Right renal pelvis (tissue), 4 donors: ENCODE measurements at places on chromosomes 4 and X. TPM values are rescaled to one million over a fixed set of nuclear protein-coding genes. Genes with fewer than 3 reads are reported as not detected.

GRCh38 chr4:6019316-6020263 lies 1.4 kb upstream of the C4orf50 start:
- peak; percentile 47 for DNase-seq

GRCh38 chr4:40845154-40845835 lies 95.5 kb downstream of the NSUN7 start:
- no peak for DNase-seq

DNA sequence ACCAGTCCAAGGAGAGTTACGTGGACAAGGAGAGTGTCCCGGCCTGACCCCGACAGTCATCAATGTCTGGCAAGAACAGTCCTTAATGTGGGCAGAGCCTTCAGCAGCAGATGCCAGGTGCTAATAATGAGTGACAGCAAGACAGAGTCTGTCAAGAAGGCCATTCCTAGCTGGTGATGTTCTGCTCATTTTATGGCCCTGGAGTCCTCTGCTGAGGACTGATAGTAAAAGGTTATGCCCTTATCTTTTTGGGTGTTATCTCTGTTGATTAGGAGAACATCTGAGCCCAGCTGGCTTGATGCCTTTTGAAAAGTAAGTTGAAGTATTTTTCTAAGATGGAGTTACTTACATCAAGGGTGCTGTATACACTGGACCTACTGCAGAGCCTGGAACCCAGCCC lies 67.3 kb downstream of the SLC34A2 start:
- DNase-seq, result no peak

DNA sequence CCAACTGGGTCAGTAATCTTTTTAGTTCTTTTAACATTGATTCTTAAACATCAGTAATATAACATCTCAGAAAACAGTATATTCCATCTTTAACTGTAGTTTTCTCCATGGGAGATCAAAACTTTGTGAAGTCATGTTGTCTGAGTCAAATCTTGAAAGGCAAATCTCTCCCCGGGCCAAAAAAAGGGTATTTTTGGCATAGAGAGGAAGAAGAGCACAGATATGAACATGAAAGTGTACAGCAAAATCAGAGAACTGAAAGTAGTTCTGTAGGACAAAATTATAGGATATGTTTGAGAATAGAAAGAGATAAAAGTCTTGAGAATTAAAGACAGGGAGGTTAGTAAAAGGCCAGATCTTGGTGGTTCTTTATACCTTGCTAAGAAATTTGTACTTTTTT lies 176.4 kb upstream of the GYPA start:
- no peak for DNase-seq

GRCh38 chr4:8594097-8595038 lies 1.8 kb downstream of the CPZ start:
- DNase-seq, result peak; percentile 65

The EDNRA gene
- polyA plus RNA-seq, result 104 TPM

GRCh38 chr4:131052646-131053045 lies 1956.7 kb downstream of the C4orf33 start:
- DNase-seq, result no peak

- peak; percentile 28 for DNase-seq
These were observed 26.9 kb downstream of the ARSJ start for GRCh38 chr4:113952452-113953029.

The KLB gene
- 0.17 TPM for polyA plus RNA-seq

- DNase-seq, result no peak
These were observed 34.1 kb downstream of the GPAT3 start for GRCh38 chr4:83569987-83570386.

GRCh38 chr4:165319509-165319908 lies 8.0 kb upstream of the MSMO1 start:
- DNase-seq, result no peak

The GRPEL1 gene
- 35.7 TPM for polyA plus RNA-seq

- DNase-seq, result no peak
These were observed 61.5 kb upstream of the MMAA start for GRCh38 chr4:145557720-145558119.

DNA sequence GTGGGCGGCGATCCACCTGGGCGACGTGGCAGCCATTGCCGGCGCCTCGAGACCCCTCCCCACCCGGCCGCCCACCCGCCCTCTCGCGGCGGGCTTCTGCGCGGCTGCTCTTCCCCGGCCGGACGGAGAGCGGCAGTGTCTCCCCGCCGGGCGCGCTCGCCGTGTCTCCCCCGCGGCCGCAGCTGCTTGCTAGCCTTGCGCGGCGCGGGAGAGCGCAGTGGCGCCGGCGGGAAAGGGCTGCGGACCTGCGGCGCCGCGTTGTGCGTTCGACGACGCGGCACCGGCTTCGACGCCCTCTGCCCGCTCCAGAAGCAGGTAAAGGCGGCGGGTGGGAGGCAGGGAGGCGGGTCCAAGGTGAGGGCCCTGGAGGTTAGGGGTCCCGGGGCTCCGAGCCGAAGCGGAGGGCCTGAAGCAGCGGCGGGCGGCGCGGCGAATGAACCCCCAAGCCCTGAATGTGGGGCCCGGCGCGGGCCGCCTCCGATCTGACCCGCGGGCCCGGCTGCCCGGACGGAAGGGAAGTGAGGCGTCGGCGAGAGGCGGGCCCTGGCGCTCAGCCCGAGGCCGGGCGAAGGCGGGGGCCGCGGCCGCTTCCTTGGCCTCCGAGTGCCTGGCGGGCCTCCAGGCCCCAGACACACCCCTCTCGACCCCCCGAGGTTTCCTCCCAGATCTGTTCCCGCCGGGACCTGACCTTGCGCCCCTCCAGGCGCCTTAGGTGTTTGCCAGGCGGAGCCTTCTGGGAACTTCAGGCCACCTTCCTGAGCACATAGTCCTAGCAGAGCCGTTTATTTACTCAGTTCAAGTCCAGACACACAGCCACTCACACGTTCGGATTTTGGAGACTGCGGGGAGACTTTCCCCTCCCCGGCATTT lies at the start of gene N4BP2:
Gene N4BP2 (plus strand): TSS at position 135 of the 870 bp plus-strand sequence. CDS start 40,491 bp downstream, outside the sequence.
- DNase-seq, result peak; percentile 66

GRCh38 chrX:78514852-78515251 lies 144.3 kb downstream of the RTL3 start:
- DNase-seq, result no peak

The XAGE1B gene
- polyA plus RNA-seq, result not detected

GRCh38 chr4:169164669-169165415 lies 105.9 kb downstream of the SH3RF1 start:
- no peak for DNase-seq

- no peak for DNase-seq
These were observed 199.8 kb upstream of the GATB start for GRCh38 chr4:151960449-151961230.

The BMPR1B gene
- polyA plus RNA-seq, result 26.6 TPM

The HMX1 gene
- polyA plus RNA-seq, result 0.29 TPM

GRCh38 chrX:19563327-19563726 lies 48.0 kb upstream of the MAP3K15 start:
- no peak for DNase-seq

DNA sequence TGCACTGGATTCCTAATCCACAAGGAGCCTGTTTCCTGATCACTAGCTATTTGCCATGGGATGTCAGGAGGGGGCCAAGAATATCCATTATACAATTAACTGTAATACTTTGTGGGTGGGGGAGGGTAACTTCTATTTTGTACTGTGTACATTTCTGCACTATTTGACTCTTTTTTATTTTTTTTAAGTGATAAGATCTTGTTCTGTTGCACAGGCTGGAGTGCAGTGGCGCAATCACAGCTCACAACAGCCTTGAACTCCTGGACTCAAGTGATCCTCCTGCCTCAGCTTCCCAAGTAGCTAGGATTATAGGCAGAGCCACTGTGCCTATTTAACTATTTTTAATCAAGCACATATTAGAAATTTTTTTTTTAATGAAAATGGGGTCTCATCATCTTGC lies 134.1 kb downstream of the ELOVL6 start:
- DNase-seq, result no peak

DNA sequence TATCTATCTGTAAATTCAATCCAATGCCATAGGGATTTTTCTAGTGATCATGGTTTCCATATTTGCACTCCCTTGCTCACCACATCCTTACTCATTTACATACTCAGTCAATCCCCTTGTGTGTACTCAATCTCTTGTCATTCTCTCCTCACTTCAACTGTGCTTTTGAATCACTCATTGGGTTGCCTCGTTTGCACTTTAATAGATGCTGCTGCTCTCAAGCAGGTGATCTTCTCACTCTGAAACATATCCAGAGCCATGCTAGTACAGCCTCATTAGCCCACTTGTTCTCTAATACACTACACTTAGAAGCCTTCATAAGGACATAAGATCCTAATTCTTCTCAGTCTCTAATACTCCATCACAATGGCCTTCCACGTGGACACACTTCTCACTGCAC lies 507.9 kb downstream of the TECRL start:
- no peak for DNase-seq

The MAGEB17 gene
- 0.14 TPM for polyA plus RNA-seq

DNA sequence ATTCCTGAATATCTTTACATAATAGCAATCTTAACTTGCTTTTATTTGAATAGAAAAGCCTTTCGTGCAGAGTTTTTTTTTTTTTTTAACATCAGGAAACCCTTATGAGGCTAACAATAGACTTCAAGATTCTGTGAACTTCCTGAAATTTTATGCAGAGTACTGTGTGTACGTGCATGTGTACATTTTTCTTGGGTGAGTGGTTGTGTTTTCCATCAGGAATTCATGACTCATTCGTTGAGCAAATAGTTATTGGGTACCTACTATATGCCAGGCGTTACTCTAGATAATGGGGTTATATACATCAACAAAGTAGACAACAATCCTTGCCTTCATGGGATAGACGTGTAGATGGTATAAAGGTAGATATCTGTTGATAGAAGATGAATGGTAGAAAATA lies 59.1 kb downstream of the MRPL1 start:
- no peak for DNase-seq

GRCh38 chr4:128583753-128584712 lies 225.5 kb upstream of the JADE1 start:
- no peak for DNase-seq

DNA sequence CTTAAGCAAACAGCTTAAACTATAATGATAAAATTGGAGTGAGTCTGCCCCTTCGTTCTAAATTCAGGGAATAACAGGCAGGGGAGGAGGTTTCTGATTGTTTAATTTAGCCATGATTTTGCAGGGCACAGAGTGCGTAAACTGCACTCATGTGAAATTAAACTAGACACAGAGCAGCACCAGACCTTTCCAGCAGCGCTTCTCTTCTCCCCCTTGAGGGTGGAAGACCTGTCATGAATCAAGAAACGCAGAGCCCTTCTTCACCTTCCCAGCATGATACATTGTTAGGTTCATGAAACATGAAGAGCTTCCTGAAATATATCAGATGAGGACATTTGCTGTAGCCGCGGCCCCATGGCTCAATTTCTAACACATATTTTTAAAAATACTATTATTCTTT lies 63.1 kb downstream of the FAM114A1 start:
- no peak for DNase-seq

DNA sequence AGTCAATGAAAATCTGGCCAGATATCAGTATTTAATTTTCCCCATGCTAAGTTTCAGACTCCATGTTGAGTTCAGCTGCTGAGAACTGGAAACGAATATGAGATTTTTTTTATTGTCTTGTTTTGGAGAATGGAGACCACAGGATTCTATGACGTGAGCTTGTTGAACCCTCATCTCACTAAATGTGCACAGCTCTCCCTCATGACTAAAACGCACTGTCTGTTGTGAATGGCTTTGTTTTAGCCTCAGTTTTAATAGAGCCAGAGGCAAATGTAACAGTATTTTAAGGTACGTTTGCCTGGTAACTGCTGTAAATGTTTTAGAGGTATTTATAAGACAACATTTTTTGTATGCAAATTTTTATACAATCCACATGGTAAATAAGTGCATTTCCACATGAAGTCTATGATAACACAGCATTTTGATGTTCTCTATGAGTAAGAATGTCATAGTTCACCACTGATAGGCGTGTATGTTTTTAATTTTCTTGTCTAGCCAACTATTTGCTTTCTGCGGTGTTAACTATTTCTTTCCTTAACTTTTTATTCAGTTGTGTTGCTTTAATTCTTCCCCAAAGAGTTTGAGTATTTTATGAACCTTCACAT lies 1159.3 kb upstream of the TENM3 start:
- no peak for DNase-seq

GRCh38 chrX:12349201-12349600 lies 210.9 kb downstream of the FRMPD4 start:
- no peak for DNase-seq

The LUZP4 gene
- polyA plus RNA-seq, result not detected

The GLUD2 gene
- 5.2 TPM for polyA plus RNA-seq

- no peak for DNase-seq
These were observed 120.2 kb upstream of the PDE5A start for GRCh38 chr4:119748853-119749252.

DNA sequence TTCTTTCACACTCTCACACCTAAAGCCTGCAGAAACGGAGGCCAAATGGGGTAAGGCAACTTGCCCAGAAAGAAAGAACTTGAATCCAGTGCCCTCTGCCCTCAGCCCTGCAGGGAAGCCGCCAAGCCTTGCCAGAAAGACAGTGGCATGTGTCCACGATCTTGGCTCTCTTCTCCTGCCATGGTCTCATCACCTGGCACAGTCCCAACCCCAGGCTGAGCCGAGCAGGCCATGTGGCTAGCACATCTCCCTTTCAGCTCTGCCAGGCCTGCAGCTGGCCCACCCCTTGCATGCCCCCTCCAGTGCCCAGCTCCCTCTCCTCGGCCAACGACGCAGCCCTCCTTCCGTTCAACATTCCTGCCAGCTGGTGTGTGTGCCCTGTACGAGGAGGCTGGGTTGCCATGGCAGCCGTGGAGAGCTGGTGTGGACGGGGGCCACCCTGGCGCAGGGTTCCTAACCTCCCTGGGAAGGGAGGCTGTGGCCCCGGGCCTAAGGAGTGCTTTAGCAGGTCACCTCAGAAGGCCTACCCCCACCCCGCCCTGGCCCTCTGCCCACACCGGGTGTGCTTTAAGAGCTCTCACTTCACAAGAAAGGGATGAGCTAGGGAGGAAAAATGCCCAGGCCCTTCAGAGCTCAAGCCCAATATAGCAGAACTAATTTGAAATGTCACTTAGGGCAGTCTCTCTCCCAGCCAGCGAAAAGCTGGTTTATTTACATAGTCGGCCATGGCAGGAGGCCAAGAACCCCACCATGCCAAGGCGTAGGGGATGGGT lies 73.0 kb upstream of the PJA1 start:
- peak; percentile 24 for DNase-seq

- DNase-seq, result no peak
These were observed 119.5 kb upstream of the AFF2 start for GRCh38 chrX:148380650-148381561.

The RHOXF2 gene
- 0.57 TPM for polyA plus RNA-seq

DNA sequence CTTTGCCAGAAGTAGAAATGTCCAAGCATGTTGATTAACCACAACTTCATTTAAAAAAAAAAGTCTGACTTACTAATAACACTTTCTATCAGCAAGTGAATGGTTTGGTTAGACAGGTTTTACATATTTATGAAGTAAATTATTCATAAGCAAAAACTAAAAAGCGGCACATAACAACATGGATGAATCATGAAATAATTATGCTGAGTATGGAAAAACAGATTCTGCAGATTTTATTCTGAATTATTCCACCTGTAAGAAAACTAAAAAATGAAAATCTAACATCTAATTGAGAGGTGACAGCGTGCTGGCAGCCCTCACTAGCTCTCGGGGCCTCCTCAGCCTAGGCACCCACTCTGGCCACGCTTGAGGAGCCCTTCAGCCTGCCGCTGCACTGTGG lies 173.5 kb downstream of the ADAM29 start:
- no peak for DNase-seq

GRCh38 chr4:16692046-16692445 lies 206.4 kb downstream of the LDB2 start:
- no peak for DNase-seq

GRCh38 chr4:56040842-56041241 lies 92.1 kb downstream of the CEP135 start:
- DNase-seq, result no peak

GRCh38 chr4:145041378-145041777 lies 56.6 kb downstream of the ANAPC10 start:
- no peak for DNase-seq

- DNase-seq, result no peak
These were observed 156.4 kb upstream of the BOD1L1 start for GRCh38 chr4:13783800-13784411.
